NCI-H2171 treated with DMSO at 0.1 percent for 48 hours (cell line): ENCODE measurements at places on chromosomes 7 and 10.

- peak; percentile 17 for DNase-seq
These were observed 29.1 kb upstream of the CALD1 start for GRCh38 chr7:134750083-134751062.

GRCh38 chr7:129434675-129435318, 565 bp downstream of the STRIP2 start:
- peak; percentile 29 for DNase-seq

DNA sequence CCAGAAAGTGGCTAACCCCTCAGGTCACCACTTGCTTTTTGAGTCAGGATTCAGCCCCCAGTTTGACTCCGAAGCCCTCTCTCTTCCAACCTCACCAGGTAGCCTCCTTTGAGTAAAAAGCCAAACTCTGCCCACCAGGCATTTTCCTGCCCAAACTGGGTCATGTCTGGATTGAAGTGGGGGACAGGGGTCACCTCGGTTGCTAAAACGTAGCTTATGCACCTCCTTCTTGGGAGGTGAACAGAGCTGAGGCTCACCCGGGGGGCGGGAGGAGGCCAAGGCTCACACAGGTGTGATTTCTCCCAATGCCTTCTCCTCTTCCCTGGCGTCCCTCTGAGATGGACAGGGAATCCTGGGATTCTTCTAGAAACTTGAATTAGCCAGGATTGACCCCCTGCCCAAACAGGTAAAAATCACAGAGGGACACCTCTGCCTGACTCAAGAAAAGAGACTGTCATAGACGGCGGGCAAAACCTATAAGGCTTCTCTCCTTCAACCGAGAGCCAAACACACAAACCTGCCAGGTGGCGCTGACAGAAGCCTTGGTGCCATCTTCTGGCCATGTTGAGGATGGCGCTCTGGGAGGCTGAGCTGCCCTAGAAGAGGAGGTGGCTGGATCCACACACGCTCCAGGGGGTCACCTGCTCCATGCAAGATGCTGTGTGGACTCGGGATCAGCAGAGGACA, 51.6 kb downstream of the PRLHR start:
- peak; percentile 52 for DNase-seq

GRCh38 chr7:143514487-143514886, 36.8 kb downstream of the TAS2R41 start:
- DNase-seq: no peak

- DNase-seq: no peak
These were observed 950.1 kb downstream of the GRM8 start for GRCh38 chr7:126302639-126303038.

- no peak for DNase-seq
These were observed 167.8 kb upstream of the ITGB1 start for GRCh38 chr10:33125522-33126517.

DNA sequence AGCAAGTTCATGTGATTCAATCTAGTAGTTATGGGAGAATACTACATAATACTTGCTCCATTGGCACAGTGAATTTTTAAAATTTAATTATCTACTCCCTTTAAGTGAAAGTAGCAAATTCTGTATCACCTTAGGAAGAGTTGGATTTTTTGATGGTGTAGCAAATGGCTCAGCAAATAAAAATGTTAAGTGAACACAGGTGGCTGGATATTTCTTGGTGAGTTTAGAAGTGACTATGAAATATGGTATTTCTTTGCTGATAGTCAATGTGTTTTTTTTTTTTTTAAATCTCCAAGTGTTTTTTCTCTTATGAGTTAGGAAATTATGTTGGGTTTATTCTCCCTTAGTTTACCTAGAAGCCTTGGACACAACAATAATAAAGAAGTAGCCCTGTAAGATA, 67.8 kb downstream of the CREM start:
- DNase-seq: no peak

GRCh38 chr7:13181216-13181615, 493.8 kb downstream of the ARL4A start:
- peak; percentile 76 for DNase-seq

GRCh38 chr10:133098426-133099124, 10.9 kb downstream of the ADGRA1 start:
- DNase-seq: no peak

DNA sequence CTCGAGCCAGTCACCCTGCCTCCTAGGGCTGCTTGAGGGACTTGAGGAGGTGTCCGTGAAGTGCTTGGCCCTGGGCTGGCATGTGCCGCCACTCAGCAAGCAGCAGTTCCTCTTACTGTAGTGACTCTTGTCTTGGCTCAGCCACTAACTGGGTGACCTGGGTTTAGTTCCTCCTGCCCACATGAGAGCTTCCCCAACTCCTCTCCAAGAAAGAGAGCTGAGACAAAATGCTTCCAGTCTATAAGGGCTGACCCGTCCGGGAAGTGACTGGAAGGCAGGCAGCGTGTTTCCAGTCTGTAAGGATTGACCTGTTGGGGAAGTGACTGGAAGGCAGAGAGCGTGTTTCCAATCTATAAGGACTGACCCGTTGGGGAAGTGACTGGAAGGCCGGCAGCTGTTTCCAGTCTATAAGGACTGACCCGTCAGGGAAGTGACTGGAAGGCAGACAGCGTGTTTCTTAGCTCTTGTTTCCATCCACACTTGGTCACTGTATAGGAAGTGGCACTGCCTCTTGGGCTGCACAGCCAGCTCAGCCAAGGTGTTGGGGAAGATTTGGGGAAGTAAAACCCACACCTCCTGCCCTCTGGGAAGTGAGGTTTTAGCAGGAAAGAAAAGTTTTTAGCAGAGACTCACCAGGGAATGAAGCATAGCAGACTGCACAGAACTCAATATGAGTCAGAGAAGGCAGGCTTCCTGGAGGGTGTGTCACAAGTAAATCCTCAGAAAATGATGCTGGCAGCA, 53.3 kb upstream of the PPIF start:
- DNase-seq: no peak

GRCh38 chr7:65404020-65404419, 30.4 kb downstream of the ZNF92 start:
- no peak for DNase-seq

DNA sequence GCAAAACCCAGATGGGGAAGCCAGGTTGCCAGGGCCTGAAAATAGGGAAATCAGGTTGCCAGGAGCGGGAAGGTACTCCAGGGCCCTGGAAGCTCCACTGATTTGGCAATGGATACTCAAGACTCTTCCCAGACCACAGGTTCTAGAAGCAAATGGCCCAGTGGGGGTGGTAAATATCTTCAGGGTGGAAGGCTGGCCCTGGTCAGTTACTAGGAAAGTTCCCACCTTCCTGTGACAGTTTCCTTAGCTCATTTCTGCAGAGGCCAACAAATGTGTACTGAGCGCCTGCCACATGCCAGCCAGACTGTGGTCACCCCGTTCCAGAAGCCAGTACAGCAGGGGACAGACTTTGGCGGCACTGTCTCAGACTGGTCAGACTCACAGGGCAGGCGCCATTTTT, 113.6 kb downstream of the FAM53B start:
- no peak for DNase-seq

GRCh38 chr7:9782275-9782674, 1191.4 kb upstream of the PHF14 start:
- DNase-seq: no peak

DNA sequence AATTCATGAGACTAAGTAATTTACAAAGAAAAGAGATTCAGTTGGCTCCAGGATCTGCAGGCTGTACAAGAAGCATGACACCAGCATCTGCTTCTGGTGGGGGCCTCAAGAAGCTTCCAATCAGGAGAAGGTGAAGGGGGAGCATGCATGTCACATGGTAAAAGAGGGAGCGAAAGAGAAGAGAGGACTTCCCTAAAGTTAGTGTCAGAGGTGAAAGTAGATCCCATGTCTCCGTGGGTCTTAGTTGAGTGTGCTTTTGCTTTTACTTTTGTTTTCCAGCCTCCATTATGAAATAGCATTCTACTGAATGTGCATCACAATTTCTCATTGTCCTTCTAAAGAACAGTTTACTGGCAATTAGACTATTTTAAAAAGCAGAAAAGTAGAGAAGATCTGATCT, 213.6 kb upstream of the FZD1 start:
- DNase-seq: no peak

DNA sequence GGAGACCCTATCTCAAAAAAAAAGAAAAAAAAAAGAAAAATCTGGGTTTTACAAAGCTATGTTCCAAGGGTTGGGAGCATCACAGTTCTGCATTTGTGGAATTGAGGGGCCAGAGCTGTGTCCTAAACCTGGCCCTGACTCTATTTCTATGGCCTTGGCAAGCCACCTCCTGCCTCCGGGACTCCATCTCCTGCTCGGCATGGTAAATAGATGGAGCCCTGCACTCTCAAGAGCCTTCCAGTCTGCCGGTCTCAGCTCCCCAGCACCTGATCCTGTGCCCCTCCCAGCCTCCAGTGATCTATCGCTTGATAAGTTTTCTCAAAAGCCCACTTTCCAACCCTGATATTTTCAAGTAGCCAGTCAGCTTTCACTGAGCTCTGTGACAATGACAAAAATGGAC, 43.0 kb downstream of the KCNH2 start:
- no peak for DNase-seq

DNA sequence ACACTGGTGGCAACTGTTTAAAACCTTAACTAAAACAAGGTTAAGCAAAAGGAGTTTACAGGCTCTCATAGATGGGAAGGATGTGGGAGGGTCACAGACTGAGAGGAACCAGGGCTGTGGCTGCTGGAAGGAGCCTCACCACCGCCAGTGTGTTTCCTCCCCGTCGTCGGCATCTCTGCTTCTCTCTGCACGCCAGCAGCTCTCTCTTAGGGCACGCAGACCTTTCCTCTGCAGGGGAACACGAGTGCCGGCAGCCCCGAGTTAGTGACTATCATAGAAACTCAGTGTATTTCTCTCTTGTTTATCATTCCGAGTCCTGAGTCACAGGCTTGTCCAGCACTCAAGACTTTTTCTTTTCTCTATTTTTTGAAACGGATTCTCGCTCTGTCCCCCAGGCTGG, 8.1 kb upstream of the SH2D4B start:
- no peak for DNase-seq

DNA sequence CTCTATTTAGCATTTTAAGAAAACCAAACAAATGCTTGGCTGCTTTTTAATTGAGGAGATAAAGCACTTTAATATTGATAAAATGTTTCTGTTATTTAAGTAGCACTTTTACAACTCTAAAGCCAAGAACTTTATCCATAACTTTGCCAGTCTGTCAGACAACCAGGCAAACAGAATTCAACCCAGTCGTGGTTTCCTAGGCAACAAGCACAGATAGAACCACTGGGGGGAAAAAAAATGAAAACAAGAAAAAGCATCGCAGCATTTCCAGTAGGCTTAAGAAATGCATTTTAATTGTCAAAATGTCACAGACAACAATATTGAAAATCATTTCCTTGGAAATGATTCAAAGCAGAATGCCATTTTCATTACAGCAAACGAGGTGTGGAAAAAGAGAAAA, 323.4 kb downstream of the PARD3 start:
- peak; percentile 28 for DNase-seq

- DNase-seq: no peak
These were observed 27.9 kb downstream of the DUSP5 start for GRCh38 chr10:110525349-110526260.

- DNase-seq: no peak
These were observed 25.1 kb upstream of the ZNF273 start for GRCh38 chr7:64877714-64878610.

DNA sequence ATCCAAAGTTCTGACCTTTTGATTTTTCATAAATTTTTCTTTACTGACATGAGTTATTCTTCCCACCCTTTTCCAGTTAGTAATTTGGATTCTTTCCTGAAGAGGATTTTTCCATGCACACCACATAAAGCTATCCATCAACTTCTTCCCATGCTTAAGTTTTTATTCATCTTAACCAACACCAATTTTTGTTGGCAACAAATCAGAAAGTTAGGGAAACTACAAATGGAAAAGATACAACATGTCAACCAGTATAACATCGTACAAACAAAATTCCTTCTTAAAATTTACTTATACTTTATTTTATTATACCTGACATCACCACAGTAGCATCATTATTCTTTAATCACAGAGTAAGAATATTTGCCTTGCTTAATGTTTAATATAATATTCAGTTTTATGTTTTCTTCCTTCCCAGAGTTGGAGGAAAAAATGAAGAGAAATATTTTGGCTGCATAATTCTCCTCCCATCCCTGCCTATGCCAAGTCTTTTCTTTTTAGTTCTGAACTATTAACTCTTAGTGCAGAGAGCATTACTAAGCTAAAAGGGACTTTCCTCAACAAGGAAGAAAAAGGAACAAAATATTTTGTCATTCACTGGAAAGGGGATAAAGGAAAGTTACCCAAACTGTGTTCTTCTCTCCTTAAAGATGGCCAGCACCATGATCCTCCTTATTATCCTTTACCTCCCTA, 67.5 kb upstream of the MEOX2 start:
- no peak for DNase-seq
